Inflammatory macrophage treated with lipopolysaccharide for 4 hours (primary cell): ENCODE measurements at places on chromosomes 7 and 10.
A peak's percentile ranks its signal among the peaks of the same experiment; 100 is the strongest.

GRCh38 chr10:67098461-67098860 lies 172.6 kb downstream of the LRRTM3 start:
- DNase-seq = no peak

- DNase-seq = no peak
These were observed 6.7 kb downstream of the TES start for GRCh38 chr7:116216956-116217571.

DNA sequence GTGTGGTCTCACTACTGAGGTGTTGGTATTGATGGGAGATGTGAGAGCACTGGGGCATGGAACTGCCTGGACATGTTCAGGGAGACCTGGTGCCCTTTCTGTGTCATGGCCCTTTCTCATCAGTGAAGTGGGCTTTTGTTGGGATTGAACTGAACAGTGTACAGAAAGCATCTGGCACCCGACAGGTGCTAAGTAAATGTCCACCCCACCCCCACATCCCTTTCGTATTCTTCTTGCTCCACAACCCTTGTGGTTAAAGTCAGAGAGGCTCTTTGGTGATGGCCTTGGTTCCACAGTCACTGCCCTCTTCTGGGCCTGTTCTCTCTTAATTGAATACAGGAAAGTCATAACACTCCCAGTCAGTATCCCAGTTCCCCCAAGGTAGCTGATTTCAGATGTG lies 5.4 kb downstream of the NOM1 start:
- DNase-seq = no peak

- no peak for DNase-seq
These were observed 1.8 kb upstream of the KIF20B start for GRCh38 chr10:89699581-89700064.

GRCh38 chr7:47611045-47611511 lies 29.2 kb upstream of the TNS3 start:
- DNase-seq = no peak

DNA sequence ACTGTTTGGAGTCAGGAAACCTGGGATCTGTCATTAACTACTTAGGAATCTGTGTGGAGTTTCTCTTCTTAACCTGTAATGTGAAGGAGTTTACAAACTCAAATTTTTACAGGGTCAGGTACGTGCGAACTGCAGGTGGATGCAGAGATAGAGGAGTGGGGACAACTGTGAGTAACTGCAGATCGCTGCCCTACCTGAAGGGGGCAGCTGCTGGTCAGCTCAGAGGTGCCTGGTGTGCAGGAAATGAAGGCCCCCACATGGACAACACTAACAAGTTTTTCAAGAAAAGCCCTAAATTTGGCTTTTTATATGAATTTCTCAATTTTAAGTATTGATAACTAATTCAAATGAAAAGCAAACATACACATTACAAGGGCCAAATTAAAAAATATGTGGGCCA lies 380.0 kb downstream of the REEP3 start:
- DNase-seq = peak; percentile 1

- DNase-seq = no peak
These were observed 405.5 kb upstream of the C7orf33 start for GRCh38 chr7:148185041-148185440.

DNA sequence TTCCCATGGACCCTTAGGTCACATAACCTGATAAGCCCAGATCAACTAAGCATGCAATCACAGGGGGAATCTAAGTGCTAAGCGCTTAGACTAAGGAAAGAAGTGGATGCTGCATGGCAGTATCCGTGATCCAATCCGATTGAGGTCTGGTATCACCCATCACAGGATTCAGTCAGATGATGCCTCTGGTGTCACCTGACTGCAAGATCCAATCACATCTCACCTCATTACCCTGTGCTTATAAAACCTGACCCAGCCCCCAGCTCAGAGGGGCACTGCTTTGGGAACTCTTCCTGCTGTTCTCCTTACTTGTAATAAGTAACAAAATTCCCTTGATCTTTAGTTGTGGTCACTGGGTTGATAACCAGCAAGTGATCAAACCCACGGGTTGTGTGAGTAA lies 84.7 kb upstream of the TMEM168 start:
- DNase-seq = no peak

DNA sequence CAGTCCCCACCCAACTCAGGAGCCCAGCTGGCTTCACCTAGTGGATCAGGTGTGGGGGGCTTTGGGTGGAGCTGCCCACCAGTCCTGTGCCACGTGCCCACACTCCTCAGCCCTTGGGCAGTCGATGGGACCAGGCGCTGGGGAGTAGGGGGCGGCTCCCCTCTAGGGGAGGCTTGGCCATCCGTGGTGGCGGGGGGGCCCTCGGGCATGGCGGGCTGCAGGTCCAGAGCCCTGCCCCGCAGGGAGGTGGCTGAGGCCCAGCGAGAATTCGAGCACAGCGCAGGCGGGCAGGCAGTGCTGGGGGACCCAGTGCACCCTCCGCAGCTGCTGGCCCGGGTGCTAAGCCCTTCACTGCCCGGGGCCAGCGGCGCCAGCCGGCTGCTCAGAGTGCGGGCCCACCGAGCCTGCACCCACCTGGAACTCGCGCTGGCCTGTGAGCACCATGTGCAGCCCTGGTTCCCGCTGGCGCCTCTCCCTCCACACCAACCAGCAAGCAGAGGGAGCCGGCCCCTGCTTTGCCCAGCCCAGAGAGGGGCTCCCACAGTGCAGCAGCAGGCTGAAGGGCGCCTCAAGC lies 29.3 kb downstream of the ASNS start:
- no peak for DNase-seq

GRCh38 chr10:89915021-89915420 lies 213.6 kb downstream of the KIF20B start:
- no peak for DNase-seq

DNA sequence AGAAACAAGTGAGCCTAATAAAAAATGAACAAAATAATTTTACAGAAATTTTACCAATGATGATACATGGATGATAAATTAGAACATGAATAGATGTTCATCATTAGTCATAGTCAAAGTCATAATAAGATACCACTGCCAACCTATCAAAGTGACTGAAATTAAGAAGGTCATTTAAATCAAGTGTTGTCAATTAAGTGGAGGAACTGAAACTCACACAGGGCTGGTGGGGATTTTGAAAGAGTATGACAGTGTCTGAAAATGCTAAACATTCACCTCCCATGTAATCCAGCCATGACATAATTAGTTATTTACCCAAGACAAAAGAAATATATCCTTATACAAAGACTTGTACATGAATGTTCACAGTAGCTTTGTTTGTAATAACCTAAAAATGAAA lies 57.1 kb upstream of the DYNC1I1 start:
- DNase-seq = peak; percentile 68

- DNase-seq = no peak
These were observed 306.7 kb downstream of the CRPPA start for GRCh38 chr7:16114633-16115032.

- DNase-seq = no peak
These were observed 1160.6 kb downstream of the GATA3 start for GRCh38 chr10:9215121-9215520.

- DNase-seq = no peak
These were observed 11.0 kb downstream of the PHKG1 start for GRCh38 chr7:56081626-56082340.

- DNase-seq = no peak
These were observed 375.5 kb upstream of the IGFBP3 start for GRCh38 chr7:46296526-46296925.

- DNase-seq = peak; percentile 77
These were observed 266.7 kb upstream of the KLF6 start for GRCh38 chr10:4051641-4052151.

DNA sequence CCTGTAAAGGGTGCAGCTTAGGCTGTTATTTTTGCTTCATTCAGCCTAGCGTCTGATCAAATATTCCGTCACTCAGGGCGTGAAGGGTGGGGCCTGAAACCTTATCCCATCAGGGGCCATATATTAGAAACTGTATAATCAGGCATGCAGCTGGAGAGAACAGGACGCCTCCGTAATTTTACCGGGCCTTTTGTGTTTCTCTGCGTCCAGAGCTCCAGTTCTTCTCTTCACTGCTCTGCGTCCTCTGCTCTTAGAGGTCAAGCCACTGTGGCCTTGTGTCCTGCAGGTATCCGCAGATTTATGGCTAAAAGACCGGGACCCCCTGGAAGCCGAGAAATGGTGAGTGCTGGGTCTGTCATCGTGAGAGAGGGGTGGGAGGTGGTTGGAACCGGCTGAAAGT lies at the start of gene ZNF735:
ZNF735 (plus strand) TSS at position 301 of the 400 bp plus-strand sequence; CDS start at position 301, 0 bp downstream.
- no peak for DNase-seq

GRCh38 chr10:63133821-63134557 lies 861 bp downstream of the NRBF2 start:
- peak; percentile 50 for DNase-seq

DNA sequence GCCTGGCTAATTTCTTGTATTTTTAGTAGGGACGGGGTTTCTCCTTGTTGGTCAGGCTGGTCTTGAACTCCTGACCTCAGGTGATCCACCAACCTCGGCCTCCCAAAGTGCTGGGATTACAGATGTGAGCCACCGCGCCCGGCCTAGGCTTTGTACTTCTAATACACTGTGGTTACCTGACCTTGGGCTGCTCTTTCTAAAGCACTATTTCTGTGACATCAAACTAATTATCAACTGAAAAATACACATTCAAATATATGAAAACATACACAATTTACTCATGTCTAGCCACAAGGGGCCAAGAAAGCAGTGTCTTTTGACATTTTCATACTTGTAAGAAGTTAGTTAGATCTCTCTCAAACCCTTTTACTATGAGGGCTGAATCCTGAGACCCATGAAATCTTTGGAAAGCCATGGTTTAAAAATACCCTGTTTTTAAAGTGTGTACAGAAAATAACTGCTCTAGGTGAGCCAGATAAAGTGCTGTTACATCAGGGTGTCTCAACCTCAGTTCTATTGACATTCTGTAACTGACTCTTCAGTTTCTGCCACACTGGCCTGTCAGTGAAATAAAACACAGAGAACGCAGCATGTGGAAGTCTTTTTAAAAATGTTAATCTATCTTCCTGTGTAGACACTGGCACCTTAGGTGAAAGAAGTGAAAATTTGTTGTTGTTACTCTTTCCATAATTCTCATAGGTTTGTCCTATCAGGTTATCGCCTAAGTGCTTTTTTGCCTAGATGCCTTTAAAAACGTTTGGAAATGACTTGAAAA lies 58.8 kb downstream of the CREM start:
- DNase-seq = no peak

- no peak for DNase-seq
These were observed 124.4 kb upstream of the ZNF804B start for GRCh38 chr7:88635149-88635548.

DNA sequence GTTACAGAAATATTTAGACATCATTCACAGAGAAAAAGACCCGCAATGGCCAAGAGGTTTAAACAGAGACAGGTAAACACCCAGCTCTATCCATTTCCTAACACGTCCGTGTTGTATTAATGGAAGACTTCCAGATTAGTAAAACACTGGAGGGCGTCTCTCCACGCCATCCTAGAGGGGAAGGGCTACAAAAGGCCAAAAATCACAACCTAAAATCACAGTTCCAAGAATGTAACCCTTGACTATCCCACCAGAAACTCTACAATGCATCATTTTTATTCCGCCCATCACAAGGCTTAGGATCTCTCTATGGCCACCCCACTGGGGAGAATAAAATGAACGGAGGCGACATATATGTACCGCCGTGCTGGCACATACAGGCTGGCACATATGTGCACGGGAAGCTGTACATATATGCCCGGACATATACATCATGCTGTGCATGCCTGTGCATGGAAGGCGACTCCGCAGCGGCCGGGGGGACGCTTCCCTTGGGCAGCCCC lies 734 bp downstream of the PCLO start:
- no peak for DNase-seq

- no peak for DNase-seq
These were observed 77.5 kb upstream of the MEOX2 start for GRCh38 chr7:15764010-15764409.

DNA sequence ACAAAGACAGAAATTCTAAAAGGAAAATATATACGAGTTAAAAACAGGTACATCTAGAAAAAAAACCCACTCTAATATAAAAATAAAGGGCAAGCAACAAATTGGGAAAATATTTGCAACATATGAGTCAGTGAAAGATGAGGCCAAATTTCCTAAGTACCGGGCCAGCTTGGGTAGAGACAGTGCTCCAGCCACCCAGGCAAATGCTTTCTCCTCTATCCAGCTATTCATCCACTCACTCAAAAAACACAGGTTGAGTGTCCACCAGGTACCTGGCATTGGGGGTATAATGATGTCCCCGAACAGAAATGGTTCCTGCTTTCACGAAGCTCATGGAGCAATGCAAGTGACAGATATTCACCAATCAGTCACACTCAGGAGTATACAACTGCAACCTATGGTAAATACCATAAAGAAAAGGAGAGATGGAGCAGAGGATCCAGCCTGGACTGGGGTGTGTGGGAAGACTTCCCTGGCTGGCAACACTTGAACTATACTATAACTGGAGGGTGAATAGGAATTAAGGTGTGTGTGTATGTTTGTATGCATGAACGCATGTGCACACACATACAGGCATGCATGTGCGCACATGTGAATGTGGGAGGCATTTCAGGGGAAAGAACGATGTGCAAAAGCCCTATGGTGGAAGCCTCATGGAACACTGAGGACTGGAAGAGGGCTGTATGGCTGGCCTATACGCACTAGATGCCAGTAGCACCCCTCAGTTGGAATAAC lies 2.3 kb downstream of the ARHGAP22 start:
- DNase-seq = no peak

GRCh38 chr7:36219429-36219828 lies 66.4 kb downstream of the EEPD1 start:
- no peak for DNase-seq

GRCh38 chr10:18438361-18439126 lies 212.8 kb downstream of the NSUN6 start:
- no peak for DNase-seq

DNA sequence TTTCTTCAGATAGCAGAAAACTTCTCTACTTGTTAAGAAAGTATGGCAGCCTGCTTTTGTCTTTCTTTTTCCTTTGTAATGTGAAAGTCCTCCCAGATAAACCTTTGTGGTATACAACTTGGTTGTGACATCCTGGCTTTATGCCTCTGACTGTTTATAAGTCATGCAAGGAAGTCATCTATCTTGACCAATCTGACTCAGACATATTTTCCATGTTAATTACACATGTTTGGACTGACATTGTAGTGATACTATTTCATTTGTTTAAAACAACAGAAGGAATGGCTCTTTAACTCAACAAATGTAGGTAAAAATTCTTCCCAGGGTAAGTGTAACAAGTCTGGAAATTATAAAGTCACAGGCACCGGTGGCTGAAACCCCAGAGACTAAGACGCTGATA lies 341.6 kb upstream of the MEOX2 start:
- no peak for DNase-seq
